ENCODE measurements at places on chromosomes 13 and 19. TPM values are rescaled to one million over a fixed set of nuclear protein-coding genes. Genes with fewer than 3 reads are reported as not detected.
A peak's percentile ranks its signal among the peaks of the same experiment; 100 is the strongest.

The CALR3 gene
- not detected for total RNA-seq

The ZIC2 gene
- not detected for total RNA-seq

The ENOX1 gene
- total RNA-seq: 0.61 TPM

The PINLYP gene
- 0.59 TPM for total RNA-seq

The PLIN4 gene
- total RNA-seq: 17.8 TPM

The ZNF416 gene
- total RNA-seq: 1.7 TPM

The CEACAM20 gene
- not detected for total RNA-seq

The DKKL1 gene
- 0.60 TPM for total RNA-seq

The ZNF221 gene
- 3.9 TPM for total RNA-seq

The ZNF253 gene
- total RNA-seq: 9.4 TPM

The TMPRSS9 gene
- 0.64 TPM for total RNA-seq

The ZNF616 gene
- 9.1 TPM for total RNA-seq

The TLE6 gene
- 1.6 TPM for total RNA-seq

GRCh38 chr19:13079542-13079986 lies 23.1 kb downstream of the LYL1 start:
- no peak for DNase-seq

DNA sequence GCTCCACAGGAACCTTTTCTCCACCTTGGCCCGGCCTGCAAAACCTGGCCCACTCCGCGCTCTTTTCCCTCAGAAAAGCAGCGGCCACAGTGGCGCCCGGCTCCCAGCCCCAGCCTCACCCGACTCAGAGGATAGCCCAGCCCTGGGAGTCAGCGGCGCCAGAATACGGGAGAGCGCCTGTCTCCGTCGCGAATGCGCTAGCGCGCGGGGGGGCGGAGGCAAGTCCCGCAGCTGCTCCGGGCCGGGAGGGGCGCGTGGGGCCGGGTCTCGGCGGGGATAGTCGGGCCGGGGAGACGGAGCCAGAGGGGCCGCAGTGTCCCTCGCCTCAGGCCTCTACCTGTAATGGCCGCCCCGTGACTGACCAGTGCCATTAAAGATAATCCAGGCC lies at the start of gene ZFP30:
ZFP30 (minus strand) TSS at position 165 of the 388 bp plus-strand sequence. CDS start 7,643 bp downstream, outside the sequence.
- DNase-seq: peak; percentile 87

GRCh38 chr19:3190470-3190770 lies 4.7 kb downstream of the NCLN start:
- peak; percentile 45 for DNase-seq

DNA sequence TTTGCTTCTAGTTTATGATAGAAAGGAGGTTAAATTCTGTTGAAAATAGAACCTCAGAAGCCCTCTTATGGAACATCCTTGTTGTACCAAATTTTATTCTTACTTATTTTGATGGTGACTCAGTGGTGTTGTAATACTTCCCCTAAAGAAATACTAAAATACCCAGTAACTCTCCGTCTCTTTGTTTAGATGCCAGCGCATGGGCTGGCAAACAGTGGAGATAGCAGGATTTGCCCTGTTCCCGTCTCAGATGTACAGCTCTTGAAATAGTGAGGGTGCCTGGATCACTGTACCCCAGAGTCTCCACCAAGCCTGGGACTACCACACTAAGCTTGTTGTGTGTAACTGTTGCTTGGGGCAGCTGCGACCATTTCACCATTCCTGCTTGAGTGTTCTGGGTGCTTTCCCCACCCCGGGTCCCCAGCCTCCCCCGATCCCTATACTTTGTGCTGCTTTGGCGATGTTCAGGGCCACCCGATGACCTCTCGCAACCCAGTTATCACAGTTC lies 67.0 kb upstream of the TEX29 start:
- no peak for DNase-seq

GRCh38 chr19:42427313-42427712 lies at the start of gene LIPE:
TSS of gene LIPE (minus strand) at chr19:42427388. CDS start at chr19:42427149, 239 bp downstream.
- no peak for DNase-seq

GRCh38 chr19:13104360-13104847 lies 1.7 kb upstream of the LYL1 start:
- no peak for DNase-seq

- DNase-seq: no peak
Observed at GRCh38 chr19:49520705-49521319, 7.0 kb upstream of the RCN3 start.

GRCh38 chr13:90416519-90416918 lies 931.0 kb upstream of the MIR17HG start:
- no peak for DNase-seq

- peak; percentile 75 for DNase-seq
Observed at GRCh38 chr19:58558066-58558622, at the start of gene UBE2M. TSS of gene UBE2M (minus strand) at chr19:58558611. CDS start at chr19:58558381, 230 bp downstream.

DNA sequence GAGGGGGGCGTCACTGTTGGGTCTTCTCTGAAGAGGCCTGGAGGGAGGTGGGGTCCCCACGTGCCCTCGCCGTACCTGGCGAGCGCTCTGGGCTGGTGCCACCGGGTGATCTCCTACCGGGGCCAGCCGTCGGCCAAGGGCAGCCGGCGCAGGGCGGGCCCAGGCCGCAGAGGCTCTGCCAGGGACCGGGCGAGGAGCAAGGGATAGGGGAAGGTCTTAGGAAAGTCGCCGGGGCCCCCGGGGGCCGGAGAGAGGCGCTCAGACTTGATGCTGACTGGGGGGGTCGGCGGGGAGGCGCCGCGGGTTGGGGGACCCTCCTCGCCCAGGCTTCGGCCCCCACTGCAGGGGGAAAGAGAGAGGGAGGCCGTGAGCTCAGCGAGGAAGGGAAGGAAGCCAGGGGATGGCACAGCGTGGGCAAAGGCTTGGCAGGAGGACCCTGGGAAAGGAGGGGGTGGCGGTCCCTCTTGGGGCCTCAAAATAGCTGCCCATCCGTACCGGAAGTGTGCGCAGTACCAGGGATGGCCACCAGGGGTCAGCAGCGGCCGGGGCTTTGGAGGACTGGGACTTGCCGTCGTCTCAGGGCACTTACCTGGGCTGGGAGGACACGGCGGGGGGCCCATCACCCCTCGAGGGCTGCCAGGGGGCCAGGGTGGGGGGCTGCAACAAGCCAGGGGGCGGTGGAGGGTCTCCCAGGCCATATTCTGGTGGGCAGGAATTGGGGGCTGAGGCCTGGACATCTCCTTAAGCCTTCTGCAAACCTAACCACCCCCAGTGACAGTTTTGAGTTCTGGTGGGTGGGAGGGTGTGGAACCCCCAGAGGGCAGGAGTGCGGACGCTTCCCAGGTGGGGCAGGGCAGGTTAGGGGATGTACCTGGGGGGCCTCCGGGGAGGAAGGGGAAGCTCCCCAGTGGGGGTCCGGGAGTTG lies 7.7 kb upstream of the TMEM161A start:
- peak; percentile 62 for DNase-seq

DNA sequence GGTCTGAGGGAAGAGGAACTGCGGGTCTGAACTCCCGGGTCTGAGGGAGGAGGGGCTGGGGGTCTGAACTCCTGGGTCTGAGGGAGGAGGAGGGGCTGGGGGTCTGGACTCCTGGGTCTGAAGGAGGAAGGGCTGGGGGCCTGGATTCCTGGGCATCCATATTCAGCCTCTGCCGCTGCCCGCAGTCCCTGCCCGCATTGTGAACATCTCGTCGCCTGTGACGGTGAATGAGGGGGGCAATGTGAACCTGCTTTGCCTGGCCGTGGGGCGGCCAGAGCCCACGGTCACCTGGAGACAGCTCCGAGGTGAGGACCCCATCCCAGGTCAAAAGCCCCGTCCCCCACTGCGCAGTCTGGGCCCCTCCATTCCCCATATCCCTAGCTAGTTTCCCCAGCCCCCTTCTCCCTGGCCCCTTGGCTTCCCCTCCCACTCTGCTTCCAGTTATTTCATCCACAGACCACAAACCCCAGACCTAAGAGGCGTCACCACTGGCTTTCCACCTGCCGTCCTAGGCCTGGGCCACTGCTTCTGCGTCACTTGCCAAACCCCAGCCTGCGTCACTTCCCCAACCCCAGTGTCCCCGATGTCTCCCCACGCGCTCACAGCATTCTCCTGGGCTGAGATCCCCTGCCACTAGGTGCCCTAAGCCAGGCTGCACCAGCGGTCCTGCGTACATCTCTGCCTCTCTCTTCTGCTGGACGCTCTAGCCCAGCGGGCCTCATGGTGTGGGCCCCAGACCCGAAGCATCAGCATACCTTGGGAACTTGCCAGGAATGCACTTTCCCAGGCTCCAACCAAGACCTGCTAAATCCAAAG lies 13.9 kb downstream of the IGLON5 start:
- DNase-seq: no peak

- no peak for DNase-seq
Observed at GRCh38 chr13:92682832-92683517, 543.6 kb upstream of the GPC6 start.

DNA sequence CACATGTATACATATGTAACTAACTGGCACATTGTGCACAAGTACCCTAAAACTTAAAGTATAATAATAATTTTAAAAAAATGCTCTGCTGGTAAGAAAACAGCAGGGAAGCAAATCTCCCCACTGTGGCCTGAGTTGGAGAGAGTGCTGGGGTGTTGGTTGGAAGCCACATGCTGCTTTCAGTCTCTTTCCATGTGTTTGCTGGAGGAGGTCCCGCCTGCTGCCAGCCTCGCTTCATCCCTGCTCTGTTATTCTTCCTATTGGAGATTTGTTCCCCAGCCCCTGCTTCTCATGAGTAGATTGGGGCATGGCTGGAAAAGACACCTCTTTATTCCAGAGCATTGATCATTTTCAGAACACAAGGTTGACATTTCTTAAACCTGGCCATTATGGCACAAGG lies 230.5 kb downstream of the FGF9 start:
- DNase-seq: no peak

All from pancreas (tissue), 10 donors.